Kidney capillary endothelial cell (primary cell): ENCODE measurements at places on chromosomes 6 and 20.

DNA sequence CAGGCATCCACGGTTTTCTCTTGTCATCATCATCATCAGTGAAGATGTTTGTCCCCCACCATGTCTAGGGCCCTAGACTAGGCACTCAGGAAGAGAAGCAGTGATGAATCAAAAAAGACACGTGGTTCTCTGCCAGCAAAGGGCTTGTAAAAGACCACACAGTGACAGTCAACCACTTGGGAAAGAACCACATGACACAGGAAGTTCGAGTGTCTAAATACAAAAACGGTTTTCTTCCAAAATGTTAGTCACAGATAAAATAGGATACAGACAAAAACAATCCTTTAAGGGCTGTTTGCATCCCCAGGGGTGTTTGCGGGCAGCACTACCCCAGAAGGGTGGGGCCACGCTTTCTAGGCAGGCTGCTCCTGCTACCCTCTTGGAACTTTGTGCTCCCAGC, 356.8 kb upstream of the AGPAT4 start:
- DNase-seq = no peak

GRCh38 chr6:113939825-113940224, 31.1 kb downstream of the HDAC2 start:
- DNase-seq = no peak

DNA sequence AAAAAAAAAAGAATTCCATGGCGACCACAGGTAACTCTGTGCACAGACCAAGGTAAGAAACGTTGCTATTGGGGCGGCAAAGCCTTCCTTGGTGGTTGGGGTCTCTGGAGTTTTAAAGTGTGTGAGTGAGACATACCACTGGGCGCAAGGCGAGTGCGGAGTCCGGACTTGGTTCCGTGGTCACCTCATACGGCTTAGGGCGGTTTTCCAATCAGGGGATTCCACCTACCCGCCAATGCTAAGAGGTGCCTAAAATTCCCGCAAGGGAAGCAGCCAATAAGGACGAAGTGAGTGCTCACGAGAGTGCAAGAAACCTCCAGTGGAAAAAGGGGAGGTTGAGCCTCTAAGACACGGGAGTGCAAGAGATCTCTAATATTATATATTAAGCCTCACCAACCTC, 68.6 kb upstream of the PRSS16 start:
- DNase-seq = no peak

GRCh38 chr6:24760210-24760609, 14.5 kb upstream of the GMNN start:
- no peak for DNase-seq

- no peak for DNase-seq
These were observed 11.0 kb downstream of the SMPDL3A start for GRCh38 chr6:122799916-122800686.

- DNase-seq = no peak
These were observed 92.6 kb upstream of the CLVS2 start for GRCh38 chr6:122903266-122903915.

- peak; percentile 93 for DNase-seq
These were observed 45.9 kb upstream of the ZNFX1 start for GRCh38 chr20:49323622-49324238.

DNA sequence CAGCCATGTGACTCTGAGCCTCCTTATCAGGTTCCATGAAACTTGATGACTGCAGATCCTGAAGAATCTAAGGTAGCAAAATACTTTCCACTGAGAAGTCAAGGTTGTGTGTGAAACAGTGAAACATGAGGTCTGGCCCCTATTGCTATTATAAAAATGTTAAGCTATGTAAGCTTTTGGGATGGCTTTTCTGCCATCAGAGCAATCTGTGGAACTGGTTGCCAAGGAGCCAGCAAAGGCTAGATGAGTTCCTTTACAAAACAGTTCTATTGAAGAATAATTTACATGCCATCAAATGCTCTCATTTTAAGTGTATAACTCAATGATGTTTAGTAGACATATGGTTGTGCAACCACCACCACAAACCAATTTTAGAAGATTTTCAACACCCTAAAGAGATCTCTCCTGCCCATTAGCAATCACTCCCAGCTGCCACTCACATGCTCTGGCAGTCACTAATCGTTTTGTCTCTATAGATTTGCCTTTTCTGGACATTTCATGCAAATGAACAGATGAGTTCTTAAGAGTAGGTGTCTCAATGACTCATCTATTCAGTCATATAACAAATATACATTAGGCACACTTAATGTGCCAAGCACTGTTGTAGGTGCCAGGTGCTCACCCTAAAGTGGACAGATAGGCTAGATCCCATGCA, 19.9 kb upstream of the MEP1A start:
- DNase-seq = no peak

DNA sequence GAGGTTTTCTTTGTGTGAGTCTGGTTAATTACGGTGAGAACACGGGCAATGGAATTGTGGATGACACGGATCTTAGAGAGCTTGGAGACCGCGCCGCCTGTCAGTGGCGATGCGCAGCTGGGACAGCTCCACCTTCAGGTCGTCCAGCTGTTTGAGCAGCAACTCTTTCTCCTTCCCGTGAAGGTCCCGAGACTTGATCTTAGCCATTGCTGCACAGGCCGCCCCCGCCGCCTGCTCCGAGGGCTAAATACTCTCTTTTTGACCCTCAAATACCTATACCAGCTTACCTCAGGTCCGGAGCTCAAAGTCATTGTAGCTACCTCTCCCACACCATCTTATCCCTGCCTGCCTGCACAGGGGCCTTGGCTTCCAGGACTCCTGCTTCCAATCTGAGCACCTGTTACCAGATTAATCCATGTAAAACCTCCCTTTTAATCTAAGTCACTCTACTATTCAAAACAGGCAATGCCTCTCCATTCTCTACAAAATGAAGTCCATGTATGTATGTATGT, 100.2 kb downstream of the PREP start:
- no peak for DNase-seq

GRCh38 chr6:160919723-160920440, 71.7 kb upstream of the MAP3K4 start:
- no peak for DNase-seq

DNA sequence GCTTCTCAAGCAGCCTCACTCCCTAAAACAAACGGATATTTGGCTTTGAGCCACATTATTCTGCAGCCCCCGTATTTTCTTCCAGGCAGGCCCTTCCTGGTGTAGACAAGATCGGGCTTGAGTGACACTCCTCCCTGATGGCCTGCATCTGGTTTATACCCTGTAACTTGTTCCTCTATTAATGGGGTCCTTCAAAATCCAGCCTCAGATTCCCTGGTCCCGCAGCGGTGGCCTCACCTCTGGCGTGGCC, 375 bp upstream of the TMEM14C start:
- no peak for DNase-seq

GRCh38 chr20:49808753-49809152, 3.9 kb upstream of the SLC9A8 start:
- no peak for DNase-seq

DNA sequence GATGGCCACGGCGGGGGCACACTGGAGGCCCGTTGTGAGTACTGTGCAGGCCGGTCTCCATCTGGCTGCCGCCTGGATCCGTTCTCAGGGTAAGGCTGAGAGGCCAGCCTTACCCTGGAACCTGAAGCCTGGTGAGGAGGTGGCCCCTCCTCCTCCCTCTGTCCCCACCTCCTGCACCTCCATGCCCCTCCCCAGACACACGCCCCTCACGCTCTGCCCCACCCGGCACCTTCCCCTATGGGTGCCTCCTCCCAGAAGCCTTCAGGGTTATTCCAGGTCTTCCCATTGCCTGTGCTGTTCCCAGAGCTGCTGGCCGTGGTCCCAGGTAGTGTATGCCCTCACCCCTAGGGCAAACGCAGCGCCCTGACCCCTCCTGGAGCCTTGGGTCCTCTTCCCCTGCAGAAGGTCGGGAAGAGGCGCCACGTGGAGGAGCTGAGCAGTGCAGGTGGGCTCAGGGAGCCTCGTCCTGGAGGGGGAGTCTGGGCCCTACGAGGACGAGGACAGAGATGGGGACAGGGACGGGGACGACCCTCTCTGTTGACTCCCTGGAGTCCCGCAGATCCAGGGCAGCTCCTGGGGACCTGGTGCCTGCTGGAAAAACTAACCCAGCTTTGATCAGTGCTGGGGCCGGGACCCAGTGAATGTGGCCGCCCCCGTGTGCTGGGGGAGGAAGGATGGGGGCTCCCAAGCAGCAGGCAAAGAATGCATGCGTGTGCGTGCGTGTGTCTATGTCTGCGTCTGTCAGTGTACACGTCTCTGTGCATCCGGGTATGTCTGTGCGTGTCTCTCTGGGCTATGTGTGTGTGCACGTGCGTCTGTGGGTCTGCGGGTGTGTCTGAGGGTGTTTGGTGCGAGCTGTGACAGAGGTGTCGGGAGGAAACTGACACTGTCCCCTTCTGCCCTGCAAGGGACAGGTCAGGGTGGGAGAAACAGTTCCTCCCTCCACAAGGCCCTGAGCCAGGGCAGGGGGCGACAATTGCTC, 8.2 kb upstream of the HRH3 start:
- no peak for DNase-seq

- peak; percentile 35 for DNase-seq
These were observed 23.8 kb downstream of the PRSS35 start for GRCh38 chr6:83536034-83536646.

GRCh38 chr6:154245506-154245905, 111.1 kb downstream of the IPCEF1 start:
- no peak for DNase-seq

DNA sequence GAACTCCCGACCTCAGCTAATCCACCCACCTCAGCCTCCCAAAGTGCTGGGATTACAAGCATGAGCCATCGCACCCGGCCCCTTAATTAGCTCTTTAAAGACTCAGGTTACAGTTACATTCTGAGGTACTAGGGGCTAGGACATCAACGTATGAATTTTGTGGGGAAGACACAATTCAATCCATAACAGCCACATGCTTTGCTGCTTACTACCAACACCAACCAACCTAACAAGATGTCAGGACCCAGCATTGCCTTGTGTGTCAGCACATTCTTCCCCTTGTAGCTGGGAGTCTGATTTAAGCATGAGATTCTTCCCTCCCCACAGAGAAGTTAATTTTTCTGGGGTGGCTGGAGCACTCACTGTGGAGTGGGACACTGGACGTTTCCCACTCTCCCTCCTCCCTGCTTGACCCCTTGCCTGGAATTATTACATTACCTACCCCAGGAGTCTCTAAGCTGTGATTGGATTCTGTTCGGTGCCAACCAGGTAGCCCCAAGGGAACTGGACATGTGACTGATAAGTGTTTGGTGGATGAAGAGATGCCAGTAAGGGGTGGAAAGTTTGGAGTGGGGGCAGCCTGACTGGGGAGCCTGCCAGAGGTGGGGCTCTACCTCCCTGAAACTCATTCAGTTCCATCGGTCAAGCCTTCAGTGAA, 5.6 kb upstream of the PXMP4 start:
- DNase-seq = no peak

GRCh38 chr6:118135371-118135770, 228.3 kb downstream of the SLC35F1 start:
- DNase-seq = no peak

DNA sequence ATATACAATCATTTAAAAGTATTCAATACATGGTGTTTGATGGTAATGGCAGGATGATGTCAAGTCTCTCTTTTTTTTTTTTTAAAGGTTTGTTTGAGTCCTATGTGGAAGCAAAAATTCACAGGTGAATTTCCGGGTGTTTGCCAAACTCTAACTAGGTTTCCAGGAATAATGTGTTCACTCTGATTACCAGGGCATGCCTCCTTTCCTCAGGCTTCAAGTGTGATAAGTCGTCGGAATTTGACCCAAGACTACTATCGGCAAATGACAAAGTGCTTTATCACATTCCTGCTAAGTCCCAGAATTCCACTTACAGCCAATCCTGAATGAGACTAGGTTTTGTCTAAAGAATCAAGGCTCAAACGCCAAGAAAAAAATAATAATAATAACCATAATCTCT, 7.3 kb downstream of the OARD1 start:
- no peak for DNase-seq

DNA sequence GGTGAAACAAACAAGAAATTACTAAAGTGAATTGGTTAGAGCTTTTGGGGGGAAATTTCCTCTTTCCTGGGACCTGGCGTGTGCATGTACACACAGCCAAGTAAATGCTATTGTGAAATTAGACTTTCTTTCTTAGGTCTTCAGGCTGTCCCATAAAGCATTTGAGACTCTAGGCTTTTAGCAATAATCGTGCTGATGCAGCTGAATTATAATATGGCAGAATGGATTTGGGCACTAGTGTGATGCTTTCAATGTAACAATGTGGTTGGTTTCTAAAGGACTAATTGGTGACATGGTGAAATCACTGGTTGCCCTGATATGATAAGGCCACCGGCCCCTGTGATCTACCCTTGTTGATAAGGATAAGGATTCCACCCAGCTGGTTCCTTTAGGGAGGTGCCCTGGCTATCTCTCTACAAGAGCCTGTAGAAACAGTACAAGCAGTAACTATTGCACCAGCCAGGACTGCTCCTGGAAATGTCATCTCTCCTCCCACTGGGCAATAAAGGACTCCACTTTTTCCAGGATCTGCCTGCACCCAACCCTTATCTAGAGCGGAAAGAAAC, 164.1 kb downstream of the TFAP2A start:
- DNase-seq = no peak

GRCh38 chr6:26330859-26331217, 34.2 kb upstream of the BTN3A2 start:
- DNase-seq = no peak

DNA sequence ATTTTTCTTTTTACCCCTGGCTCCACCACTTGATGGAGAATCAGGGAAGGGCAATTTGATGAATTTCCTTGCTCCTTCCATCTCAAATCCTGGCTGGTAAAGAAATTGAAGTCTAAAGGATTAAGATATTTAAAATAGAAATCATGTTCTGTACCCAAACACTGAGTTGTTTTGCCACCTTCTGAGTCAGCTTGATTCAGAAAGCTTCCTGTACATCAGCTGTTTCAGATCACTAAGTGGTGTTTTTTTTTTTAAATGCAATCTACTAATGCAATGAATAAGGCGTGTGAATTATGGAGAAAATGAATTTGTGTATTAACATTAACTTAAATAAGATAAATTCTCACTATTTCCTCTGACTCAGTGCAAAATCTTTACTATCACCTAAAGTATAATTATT, 11.5 kb upstream of the POPDC3 start:
- no peak for DNase-seq

DNA sequence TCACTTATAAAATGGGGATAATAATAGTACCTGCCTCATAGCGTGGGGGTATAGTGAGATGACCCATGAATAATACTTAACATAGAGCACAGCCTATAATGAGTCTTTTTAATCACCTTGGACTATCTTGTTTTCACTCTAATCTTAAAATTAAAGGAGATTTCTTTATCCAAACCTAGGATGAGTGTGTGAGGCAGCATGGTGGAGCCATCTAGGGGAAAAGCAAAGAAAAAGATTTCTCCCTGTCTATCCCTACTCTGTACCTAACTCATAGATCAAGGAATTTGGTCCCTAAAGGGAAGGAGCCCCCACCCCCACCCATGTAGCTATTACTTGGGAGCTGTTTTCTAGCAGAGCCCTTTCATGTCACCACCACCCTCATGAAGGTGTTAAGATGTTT, 45.2 kb upstream of the PAK5 start:
- DNase-seq = no peak

- DNase-seq = no peak
These were observed 10.9 kb upstream of the ADGRF4 start for GRCh38 chr6:47687432-47687831.

GRCh38 chr20:48983423-48984400, 62.2 kb downstream of the ARFGEF2 start:
- peak; percentile 97 for DNase-seq
